ENCODE measurements at places on chromosomes 1 and 21.

DNA sequence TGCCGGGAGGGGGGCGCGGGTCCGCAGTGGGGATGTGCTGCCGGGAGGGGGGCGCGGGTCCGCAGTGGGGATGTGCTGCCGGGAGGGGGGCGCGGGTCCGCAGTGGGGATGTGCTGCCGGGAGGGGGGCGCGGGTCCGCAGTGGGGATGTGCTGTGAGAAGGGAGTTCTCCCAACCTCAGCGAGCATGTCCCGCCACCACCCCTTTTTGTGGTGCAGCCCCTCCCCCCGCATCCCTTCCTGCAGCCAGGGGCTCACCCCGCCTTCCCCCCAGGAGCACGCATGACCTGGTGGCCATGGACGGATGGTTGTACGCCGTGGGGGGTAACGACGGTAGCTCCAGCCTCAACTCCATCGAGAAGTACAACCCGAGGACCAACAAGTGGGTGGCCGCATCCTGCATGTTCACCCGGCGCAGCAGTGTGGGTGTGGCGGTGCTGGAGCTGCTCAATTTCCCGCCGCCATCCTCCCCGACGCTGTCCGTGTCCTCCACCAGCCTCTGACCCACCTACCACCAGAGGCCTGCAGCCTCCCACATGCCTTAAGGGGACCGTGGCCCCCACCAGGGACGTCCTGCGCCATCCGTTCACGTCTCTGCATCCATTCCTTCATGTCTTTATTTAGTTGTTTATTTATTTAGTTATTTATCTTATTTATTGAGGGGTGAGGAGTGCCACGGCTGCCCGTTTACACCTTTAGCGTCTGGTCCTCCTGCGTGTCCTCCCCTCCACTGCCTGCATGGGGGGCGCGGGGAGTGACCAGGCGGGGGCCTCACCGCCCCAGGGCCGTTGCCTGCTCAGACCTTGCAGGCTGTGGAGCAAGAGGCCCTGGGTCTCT lies 1.4 kb upstream of the PLEKHN1 start:
- no peak for DNase-seq

- no peak for DNase-seq
Measured at GRCh38 chr1:37999430-38000232, 5.7 kb downstream of the FHL3 start.

- DNase-seq, result no peak
Measured at GRCh38 chr1:156130578-156130942, 16.0 kb downstream of the LMNA start.

GRCh38 chr1:112618114-112618720 lies 724 bp downstream of the ST7L start:
- DNase-seq, result peak; percentile 58

DNA sequence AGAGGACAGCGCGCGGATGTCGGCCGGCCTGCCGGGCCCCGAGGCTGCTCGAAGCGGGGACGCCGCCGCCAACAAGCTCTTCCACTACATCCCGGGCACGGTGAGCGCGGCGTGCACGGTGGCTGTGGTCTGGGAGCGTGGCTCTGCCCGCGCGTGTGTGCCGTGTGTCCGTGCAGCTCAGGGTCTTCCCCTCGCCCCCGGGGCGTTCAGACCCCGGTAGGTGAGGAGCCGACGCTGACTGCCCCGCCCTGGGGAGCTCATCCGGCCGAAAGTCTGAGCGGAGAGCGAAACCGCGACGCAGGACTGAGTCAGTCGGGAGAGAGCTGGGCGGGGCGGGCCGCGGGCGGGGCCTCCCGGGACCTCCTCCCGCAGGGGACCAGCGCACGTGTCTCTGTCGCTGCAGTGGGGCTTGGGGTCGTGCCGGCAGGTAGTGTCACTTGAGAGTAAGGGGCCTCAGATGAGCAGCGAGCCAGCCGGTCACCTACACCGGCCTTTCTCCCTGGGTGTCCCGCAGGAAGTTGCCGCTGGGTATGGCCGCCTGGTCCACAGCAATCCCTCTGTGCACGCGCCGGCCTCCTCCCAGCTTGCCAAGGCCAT lies 520 bp downstream of the PLEKHN1 start:
- DNase-seq, result peak; percentile 86

- DNase-seq, result no peak
Measured at GRCh38 chr1:97097404-97097925, 375.9 kb downstream of the PTBP2 start.

- no peak for DNase-seq
Measured at GRCh38 chr1:39297551-39297950, 93.1 kb downstream of the MACF1 start.

GRCh38 chr1:98044766-98045165 lies 123.9 kb upstream of the DPYD start:
- no peak for DNase-seq

GRCh38 chr1:93964777-93965200 lies 55.6 kb upstream of the GCLM start:
- DNase-seq, result no peak

GRCh38 chr1:45615885-45616284 lies 8.0 kb downstream of the CCDC17 start:
- no peak for DNase-seq

GRCh38 chr1:7954683-7955082 lies 6.8 kb upstream of the PARK7 start:
- no peak for DNase-seq

GRCh38 chr1:158799689-158800088 lies 18.7 kb upstream of the OR6N2 start:
- no peak for DNase-seq

GRCh38 chr1:234955107-234955731 lies 173.4 kb downstream of the TOMM20 start:
- DNase-seq, result no peak

DNA sequence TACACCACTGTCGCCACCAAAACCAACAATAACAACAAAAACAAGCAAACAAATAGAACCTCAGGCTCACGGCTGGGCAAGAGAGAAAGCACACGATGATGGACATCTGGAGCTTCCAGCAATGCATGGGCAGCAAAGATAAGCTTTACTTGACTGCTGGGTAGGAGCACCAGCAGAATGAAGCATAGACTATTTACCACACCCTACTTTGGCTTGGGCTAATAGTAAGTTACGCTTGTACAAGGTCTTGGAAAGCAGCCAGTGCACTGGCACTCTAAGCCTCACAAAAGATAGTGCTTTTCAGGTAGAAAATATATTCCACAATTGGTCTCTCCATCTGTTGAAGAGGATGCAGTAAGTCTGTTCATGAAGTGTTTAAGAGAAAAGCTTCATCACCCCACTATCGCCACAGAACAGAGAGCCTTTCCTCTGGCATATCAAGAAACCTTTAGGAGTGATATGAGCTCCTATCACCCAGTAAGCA lies 13.6 kb downstream of the ADIPOR1 start:
- no peak for DNase-seq

DNA sequence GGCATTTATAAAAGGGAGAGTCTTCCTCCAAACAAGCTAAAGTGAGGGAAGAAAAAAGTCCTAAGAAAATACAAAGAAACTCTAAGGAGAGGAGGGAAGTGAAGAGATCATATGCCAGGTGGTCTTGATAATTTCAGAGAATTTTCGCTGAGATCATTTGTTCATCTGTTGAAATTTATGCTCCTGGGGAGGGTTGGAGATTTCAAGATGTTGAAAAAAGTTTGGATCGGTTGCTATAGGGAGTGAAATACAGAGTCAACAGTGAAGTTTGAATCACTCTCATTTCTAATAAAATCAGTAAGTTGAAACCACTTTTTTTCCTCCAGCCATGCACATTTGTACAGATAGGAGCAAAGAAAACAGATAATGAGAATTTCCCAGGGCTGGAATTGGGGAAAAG lies 299.1 kb upstream of the ADAMTS5 start:
- DNase-seq, result no peak

- DNase-seq, result no peak
Measured at GRCh38 chr1:111705841-111706240, 33.4 kb downstream of the INKA2 start.

- no peak for DNase-seq
Measured at GRCh38 chr1:9737057-9737456, 85.5 kb downstream of the PIK3CD start.

- no peak for DNase-seq
Measured at GRCh38 chr1:15347182-15347581, 62.5 kb upstream of the EFHD2 start.

DNA sequence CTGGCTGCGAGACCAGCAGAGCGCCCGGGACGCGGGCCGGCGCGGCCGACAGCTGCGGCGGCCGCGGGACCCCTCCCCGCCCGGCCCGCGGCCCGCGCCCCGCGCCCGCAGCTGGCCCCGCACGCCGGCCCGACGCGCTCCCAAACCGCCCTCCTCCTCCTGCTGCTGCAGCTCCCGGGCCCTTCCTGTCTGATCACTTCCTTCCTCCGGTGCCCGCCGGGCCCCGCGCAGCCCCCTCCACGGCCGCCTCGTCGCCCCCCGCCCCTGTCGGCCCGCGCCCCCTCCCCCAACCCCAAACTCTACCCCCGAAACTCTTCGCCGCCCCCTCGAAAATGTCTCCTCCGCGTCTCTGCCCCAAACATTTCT lies 594 bp downstream of the LUZP1 start:
- no peak for DNase-seq

DNA sequence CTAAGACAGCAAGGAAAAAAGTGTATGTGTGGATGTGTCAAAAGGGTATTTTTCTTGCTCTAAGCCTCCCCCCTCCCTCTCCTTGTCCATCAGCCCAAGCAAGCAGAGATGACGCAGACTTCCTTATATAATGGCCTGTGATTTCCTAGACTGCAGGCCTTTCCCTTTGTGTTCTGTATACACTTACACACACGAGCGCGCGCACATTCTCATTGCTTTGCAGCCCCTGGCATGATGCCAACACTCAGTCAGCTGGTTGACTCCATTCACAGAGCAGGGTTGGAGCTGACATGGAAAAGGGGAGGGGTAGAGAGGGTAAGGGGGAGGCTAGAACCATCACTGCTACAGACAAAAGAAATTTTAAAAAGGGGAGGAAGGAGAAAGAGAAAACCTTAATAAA lies 41.8 kb downstream of the GATAD2B start:
- DNase-seq, result no peak

DNA sequence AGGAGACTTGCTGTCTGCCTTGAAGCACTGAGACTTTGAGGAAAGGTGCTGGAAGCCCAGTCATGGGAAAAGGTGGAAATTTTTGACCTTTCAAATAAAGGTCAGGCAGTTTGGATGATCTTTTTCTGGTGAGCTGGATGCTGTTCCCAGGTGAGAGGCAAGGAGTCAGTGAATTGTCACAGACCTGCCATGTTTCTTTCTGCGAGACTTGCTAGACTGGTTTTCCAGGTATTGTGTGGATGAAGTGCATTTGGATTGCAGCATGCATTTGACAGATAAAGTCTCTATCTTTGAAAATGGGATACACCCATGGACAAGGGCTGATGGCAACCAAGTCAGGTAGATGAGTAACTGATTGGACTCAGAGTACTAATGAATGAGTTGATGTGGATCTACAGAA lies 65.7 kb upstream of the NHLH2 start:
- DNase-seq, result no peak

GRCh38 chr1:3688356-3689137 lies 36.2 kb downstream of the TP73 start:
- no peak for DNase-seq

- no peak for DNase-seq
Measured at GRCh38 chr1:225855503-225856300, 26.5 kb downstream of the TMEM63A start.

GRCh38 chr1:207698822-207699483 lies 52.9 kb upstream of the CD46 start:
- DNase-seq, result peak; percentile 28

DNA sequence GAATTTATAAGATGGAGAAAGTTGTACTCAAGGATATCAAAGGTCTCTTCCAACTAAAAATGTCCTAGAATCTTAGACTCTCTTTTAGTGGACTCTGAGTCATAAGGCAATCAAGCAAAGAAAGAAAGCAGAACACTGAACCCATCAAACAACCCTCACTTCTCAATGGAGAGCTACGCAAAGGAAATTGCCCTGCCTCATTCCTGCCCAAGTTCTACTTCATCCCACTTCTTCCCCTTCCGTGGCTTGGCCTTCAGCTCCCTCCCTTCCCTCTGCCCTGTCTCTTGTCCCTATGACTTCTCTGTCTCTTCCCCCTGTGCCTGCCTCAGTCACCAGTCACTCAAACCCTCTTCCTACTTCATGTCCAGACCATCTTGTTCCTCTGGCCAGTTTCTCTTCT lies 58.5 kb downstream of the RIMS3 start:
- no peak for DNase-seq

DNA sequence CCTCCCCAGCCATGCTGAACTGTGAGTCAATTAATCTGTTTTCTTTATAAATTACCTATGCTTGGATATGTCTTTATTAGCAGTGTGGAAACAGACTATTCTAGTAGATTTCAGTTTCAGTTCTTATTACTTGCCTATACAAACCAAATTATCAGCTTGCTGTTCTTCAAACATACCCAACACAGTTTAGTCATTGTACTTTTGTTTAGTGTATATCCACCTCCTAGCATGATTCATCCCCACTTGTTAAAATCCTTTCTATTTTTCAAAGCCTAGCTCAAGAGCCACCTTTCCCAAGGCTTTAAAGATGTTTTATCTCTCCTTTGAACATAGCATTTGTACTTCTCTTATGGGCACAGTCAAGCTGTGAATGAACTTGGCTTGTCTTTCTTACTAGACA lies 195.6 kb upstream of the ZRANB2 start:
- no peak for DNase-seq

DNA sequence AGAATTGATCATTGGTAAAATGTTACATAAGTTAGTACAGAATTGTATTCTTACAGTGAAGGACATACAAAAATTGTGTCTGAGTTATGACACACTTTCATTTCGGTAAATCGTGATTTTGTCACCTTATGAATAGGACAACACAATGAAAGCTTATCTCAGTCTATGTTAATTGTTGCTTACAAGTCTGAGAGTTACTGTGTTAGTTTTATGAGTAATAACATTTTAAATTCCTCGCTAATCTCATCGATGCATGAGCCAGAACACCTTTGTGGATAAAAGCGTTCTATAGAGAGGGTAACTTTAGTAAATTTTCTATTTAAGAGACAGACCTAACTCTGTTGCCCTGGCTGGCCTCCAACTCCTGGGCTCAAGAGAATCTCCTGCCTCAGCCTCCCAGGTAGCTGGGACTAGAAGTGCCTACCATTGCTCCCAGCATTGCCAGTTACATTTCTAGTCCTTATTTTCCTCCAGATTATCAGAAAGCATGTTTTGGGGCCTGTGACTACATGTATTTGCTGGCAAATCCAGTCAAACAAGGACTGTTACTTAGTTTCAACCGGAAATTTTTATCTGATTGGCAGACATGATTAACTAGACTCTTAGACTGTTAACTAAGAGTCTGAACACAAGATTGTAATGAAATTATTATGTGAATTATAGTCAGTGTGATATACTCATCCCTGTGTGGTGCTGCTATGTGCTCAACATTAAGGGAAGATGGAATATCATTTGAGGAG lies 3.0 kb downstream of the PRRC2C start:
- DNase-seq, result peak; percentile 15

Measured in activated CD4-positive, alpha-beta T cell treated with anti-CD3 and anti-CD28 coated beads, Interleukin-2, amount 50 U/mL, for 16 hours (primary cell).